ENCODE measurements at places on chromosomes 5 and 9. TPM values are rescaled to one million over a fixed set of nuclear protein-coding genes. Genes with fewer than 3 reads are reported as not detected.

Gene HMCN2
- total RNA-seq: not detected

Gene PPP2R2B
- 0.56 TPM for total RNA-seq

Gene TAF11L3
- not detected for total RNA-seq

Gene BTNL8
- total RNA-seq: not detected

All from activated CD8-positive, alpha-beta T cell treated with anti-CD3 and anti-CD28 coated beads for 36 hours (primary cell).